Activated CD8-positive, alpha-beta memory T cell treated with anti-CD3 and anti-CD28 coated beads, Interleukin-2, amount 50 U/mL, for 4 hours (primary cell): ENCODE measurements at places on chromosomes 6 and 20.

GRCh38 chr20:56513161-56514150 lies 11.1 kb upstream of the FAM209A start:
- no peak for DNase-seq

DNA sequence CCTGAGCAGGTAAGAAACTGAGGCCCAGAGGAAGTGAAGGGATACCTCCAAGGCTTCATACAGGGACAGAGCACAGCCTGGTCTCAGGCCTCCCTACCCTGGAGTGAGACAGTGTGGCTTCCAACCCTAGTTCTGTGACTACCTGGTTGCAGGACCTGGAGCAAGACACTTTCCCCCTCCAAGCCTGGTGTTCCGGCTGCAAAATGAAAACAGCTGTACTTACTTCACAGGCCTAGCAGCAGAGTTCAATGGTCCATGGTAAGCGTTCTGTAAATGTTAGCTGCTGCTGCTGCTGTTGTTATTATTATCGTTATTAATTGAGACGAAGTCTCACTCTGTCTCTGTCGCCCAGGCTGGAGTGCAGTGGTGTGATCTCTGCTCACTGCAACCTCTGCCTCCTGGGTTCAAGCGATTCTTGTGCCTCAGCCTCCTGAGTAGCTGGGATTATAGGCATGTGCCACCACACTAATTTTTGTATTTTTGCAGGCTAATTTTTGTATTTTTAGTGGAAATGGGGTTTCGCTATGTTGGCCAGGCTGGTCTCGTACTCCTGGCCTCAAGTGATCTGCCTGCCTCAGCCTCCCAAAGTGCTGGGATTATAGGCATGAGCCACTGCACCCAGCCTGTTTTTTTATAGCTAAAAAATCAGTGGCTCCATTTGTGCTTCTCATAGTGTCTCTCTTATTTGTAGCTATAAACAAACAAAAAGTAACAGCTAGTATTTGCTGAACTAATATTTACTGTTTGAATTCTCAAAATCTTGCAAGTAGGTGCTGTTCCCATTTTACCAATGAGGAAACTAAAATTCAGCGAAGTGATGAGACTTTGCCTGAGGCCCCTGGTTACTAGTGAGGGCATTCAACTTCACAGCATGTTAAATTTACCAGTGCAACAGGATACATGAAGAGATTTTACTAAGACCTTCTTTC lies 41.9 kb downstream of the COX4I2 start:
- no peak for DNase-seq

DNA sequence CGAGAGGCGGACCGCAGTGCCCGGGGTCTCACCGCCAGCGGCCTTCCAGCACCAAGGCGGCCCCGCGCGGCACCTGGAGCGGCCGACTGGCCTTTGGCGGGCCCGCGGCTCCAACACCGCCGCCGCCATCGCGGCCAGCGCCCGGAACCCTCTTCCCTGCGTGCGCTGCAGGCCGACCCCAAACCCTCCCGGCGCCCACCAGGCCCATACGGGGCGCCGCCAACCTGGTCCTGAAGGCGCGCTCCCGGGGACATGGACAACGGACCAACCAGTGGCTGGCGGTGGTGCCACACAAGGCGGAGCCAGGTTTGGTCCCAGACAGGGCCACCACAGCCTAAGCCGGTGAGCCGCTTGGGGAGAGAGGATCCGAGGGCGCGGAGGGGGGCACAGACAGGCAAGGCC lies 1514.8 kb upstream of the DEFB115 start:
- DNase-seq: no peak

DNA sequence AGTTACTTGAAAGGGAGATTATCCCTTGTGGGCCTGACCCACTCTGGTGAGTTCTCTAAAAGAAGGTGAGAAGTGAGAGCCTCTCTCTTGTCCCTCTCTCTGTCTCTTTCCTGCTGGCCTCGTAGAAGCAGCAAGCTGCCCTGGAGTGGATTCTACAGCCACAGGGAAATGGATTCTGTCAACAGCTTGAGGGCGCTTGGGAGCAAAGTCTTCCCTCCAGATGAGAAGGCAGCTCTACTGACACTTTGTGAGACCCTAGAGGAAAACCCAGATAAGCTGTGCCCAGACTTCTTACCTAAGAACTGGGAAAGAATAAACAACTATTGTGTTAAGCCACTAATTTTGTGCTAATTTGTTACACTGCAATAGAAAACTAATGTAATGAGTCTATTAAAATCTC lies 39.9 kb downstream of the ANKRD60 start:
- no peak for DNase-seq

GRCh38 chr6:52045481-52045880 lies 41.9 kb downstream of the PKHD1 start:
- DNase-seq: no peak

DNA sequence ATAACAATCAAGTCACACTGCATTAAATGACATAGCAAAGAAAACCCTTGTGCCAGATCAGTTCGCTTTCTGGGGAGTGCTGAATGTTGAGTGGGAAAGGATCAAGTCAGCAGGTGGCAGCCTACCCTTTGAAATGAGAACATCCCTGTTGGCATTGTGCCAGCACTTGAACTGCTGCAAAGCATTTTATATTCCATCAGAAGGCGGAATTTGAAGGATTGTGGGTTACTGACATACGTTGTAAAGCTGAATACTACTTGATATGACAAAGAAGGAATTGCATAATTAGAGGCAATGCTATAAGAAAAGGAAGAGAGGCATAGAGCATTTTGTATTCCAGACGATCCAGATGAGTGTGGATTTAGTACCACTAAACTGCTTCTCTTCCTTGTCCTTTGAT lies 26.5 kb downstream of the BCKDHB start:
- peak; percentile 15 for DNase-seq

DNA sequence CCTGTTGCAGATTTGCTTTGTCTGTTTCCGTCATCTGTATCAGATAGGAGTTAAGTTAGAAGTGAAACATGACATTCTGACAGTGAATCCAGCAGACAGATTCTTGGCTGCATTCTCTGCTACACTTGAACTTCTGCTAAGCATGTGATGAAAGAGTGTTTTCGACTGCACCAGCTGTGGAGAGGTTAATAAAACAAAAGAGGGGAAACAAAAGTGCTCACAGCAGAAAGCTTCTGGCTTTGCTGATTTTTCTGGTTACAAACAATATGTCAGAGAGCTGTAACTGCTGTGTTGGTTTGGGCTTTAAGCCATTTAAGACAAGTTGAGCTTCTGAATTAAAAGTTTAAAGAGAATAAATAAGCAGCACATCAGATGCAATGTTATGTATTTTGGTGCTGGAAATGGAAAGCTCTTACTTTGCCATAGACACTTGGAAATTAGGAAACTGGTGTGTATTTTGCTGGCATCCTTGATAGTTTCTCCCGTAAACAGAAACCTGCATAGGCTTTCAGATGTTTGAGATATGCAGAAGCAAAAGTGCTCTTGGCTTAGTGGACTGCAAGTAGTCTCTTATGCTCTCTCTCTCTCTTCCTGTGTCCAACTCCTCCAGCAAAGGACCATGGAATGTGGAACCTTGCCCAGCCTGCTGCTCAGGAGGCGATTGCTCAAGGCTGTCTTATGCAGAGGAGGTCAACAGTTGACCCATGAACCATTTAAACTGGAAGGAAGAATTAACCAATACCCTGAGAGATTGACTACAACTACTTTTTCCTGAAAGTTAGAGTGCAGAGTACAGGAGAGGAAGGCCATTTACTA lies 104.9 kb downstream of the RPS12 start:
- no peak for DNase-seq

DNA sequence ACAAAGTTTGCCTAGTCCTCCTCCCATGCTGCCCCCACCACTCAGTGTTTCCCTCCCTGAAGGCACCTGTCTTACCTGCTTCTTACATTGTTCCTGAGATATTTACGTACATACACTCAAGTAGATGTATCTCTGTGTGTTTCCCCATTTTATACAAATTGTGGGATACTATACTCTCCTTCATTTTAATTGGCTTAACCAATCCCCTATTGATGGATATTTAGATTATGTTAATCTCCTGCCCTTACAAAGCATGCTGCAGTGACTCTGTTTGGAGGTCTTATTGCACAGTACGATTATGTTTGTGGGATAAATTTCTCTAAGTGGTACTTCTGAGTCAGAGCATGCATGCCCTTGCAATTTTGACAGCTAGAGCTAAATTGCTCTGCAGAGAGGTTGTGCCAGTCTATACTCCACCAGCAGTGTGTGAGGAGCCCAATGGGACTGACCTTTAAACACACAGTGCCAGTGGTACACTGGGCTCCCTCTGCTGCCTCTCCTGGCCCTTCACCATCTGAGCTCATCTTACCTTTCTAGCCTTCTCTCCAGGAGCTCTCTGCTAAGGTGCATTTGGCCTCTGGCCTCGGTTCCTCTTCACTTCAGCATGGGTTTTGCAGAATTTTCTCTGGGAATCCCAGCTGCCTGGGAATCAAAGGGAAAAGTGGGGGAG lies 57.4 kb downstream of the LYRM2 start:
- no peak for DNase-seq

DNA sequence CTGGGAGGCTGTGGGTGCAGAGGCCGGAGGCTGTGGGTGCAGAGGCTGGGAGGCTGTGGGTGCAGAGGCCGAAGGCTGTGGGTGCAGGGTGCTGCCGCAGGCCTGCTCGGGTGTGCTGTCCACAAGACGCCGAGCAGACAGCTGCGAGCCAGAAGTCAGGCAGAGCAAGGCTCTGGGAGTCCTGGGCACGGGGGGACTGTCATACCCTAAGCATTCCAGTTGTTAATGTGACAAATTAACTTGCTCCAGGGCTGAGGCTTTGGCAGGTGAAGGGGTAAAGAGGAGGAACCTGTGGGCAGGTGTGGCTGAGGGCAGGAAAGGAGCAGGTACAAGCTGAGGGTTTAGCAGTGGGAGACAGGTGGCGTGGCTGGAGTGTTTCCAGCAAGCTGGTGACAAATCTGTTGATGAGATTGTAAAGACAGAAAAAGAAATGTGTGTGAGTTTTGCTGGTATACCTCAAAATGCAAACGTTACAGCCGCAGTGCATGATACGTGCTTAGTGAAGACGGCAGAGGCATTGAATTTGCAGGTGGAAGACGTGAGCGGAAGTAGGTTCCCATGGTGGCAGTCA lies 14.2 kb upstream of the ADRM1 start:
- DNase-seq: no peak

GRCh38 chr20:4243071-4243470 lies 227.7 kb upstream of the RNF24 start:
- DNase-seq: no peak

- no peak for DNase-seq
Measured at GRCh38 chr6:157097255-157097955, 225.9 kb downstream of the TMEM242 start.

GRCh38 chr20:6058684-6059295 lies 4.9 kb upstream of the LRRN4 start:
- no peak for DNase-seq

DNA sequence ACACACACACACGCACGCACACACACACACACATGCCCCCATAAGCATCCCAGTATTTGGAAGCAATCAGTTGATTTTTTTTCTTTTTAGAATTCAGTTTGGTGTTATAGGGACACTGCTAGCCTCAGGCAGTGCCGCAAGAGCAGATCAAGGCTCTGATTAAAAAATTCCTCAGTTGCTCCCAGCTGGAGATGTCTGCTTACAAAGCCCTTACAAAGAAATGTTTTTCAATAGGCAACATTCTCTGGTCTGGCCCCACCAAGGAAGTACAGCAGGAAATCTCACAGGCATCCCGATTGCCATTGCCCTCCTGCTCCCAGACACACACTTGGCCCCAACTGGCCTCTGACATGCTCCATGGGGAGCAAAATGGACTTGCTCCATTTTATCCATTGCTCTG lies 22.9 kb upstream of the CD83 start:
- DNase-seq: no peak

- DNase-seq: no peak
Measured at GRCh38 chr20:32839982-32840285, 18.8 kb upstream of the EFCAB8 start.

- DNase-seq: no peak
Measured at GRCh38 chr6:33628401-33628964, 7.4 kb downstream of the ITPR3 start.

GRCh38 chr6:65943051-65943450 lies 236.0 kb upstream of the EYS start:
- no peak for DNase-seq

DNA sequence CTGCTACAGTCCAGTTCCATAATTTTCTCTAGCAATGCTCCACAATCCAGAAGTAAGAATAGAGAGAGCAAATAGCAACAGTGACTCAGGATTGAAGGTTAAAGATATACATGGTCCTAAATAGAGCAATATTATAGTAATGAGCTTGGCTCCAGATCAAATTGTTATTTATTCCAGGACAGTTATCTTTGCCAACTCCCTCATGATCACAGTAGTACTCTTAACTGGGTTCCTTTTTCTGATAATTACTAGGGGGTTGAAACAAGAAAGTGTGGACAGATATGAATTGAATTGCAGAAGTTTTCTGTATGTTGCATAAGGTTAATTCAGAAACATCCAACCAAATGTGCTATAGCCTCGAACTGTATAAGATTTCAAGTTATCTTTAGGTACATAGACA lies 11.9 kb downstream of the FAM184A start:
- DNase-seq: no peak

- DNase-seq: no peak
Measured at GRCh38 chr6:132785936-132786335, 12.5 kb downstream of the SLC18B1 start.

DNA sequence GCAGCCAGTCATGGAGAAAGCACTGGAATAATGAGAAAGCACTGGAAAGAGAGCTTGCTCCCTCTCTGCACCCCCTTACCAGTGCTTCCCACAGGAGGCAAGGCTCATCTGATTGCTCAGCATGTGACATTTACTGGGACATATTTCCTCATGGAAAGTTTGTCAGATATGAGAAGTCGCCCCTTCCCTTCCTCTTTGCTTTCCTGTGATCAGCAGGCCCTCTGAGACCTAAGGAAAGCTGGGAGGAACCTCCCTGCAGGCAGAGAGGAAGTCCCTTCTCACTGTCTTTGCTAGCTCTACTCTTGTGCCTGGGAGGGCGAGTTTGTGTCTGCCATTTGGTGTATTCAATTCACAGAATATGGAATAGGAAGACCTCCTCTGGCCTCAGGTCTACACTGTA lies 283.8 kb downstream of the ALDH8A1 start:
- DNase-seq: no peak
